ELR (cell line): ENCODE measurements at places on chromosomes 11 and 22.
A peak's percentile ranks its signal among the peaks of the same experiment; 100 is the strongest.

DNA sequence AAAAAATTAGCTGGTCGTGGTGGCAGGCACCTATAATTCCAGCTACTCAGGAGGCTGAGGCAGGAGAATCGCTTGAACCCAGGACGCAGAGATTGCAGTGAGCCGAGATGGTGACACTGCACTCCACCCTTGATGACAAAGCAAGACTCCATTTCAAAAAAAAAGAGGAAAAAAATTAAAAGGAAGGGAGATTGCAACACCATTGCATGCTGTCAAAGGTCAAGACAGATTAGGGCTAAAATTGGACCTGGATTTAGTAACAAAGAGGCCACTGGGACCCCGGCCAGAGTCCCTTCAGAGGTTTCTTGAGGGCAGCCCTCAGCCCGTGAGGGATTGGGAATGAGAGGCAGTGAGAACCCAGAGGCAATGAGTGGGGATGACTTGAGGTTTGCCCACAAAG is 8.2 kb upstream of the MAFF start:
- DNase-seq, result no peak

DNA sequence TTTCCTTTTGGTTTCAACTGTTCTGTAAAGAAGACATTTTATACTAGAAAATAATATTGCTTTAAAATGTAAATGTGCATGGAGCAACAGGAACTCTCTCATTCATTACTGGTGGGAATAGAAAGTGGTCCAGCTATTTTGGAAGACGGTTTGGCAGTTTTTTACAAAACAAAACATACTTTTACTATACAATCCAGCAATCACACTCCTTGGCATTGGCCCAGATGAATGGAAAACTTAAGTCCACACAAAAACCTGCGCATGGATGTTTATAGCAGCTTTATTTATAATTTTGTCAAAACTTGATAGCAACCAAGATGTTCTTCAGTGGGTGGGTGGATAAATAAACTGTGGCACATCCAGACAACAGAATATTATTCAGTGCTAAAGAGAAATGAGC is 49.9 kb upstream of the SEPTIN5 start:
- DNase-seq, result no peak

DNA sequence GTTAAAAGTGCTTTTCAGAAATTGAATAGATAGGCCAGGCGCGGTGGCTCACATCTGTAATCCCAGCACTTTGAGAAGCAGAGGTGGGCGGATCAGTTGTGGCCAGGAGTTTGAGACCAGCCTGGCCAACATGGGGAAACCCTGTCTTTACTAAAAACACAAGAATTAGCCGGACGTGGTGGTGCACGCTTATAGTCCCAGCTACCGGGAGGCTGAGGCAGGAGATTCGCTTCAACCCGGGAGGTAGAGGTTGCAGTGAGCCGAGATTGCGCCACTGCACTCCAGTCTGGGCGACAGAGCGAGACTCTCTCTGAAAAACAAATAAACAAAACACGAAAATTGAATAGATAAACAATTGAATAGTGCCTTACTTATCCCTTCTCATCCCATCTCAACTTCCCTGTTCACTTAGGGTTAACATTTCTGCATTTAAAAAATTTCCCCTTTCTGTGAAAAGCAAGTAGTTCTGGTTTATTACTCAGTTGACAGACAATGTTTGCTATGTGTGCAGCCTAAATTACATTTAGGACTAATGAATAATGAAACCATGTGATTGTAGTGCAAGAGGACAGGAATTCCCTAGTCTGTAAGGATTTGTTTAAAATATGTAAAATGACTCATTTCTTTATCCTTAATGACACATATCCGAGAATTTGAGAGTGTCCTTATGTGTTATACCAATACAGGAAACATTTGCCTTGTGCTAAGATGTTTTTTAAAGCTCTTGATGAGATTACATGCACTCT is 6.0 kb downstream of the RNF169 start:
- DNase-seq, result peak; percentile 97

DNA sequence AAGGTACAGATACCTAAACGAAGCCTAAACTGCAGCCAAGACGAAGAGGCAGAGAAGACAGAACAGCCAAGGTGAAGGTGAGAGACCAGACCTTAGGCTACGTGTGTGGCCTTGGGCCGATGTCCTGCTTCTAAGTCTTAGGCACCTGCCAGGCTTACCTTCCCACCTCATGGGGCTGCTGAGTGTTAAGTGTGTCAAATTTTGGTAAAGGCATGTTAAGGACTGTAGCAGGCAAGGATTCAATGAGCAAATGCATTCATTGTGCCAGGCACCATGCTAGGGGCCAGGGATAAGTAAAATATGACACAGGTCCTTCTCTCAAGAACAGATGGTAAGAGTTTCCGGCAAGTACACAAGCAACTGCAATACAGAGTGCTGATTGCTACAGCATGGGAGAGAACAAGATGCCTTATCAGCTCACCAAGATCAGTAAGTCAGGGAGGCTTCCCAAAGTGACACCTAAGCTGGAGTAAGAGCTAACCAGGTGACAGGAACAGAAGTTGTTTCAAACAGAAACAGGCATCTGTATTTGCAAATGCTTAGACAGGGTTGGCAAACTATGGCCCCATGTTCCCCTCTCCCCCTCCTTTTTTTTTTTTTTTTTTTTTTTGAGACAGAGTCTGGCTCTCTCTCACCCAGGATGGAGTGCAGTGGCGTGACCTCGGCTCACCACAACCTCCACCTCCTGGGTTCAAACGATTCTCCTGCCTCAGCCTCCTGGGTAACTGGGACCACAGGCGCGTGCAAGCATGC is 46.7 kb downstream of the CLTCL1 start:
- no peak for DNase-seq

DNA sequence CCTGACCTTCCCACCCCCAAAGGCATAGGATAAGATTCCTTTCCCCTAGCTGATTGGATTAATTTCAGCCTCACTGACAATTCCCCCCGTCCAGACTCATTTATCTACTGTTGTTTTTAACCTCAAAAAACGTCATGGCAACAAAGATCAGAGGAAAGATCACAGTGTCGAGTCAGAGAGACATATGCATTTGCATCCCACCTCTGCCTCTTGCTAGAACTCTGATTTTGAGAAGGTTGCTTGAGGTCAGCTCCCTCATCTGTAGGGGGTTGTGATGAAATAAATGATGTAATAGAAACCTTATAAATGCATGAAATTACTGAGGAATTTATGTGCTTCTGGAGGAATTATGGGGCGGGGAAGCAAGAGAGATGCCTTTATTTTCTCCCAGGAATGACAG is 53.3 kb upstream of the SYN3 start:
- no peak for DNase-seq

- DNase-seq, result peak; percentile 40
These were observed at the start of gene WNT11 for GRCh38 chr11:76206327-76207081. Gene WNT11 (minus strand): TSS chr11:76206502. CDS start chr11:76206407, 95 bp downstream.
